NAMALWA (cell line): ENCODE measurements at places on chromosomes 3 and 15.

DNA sequence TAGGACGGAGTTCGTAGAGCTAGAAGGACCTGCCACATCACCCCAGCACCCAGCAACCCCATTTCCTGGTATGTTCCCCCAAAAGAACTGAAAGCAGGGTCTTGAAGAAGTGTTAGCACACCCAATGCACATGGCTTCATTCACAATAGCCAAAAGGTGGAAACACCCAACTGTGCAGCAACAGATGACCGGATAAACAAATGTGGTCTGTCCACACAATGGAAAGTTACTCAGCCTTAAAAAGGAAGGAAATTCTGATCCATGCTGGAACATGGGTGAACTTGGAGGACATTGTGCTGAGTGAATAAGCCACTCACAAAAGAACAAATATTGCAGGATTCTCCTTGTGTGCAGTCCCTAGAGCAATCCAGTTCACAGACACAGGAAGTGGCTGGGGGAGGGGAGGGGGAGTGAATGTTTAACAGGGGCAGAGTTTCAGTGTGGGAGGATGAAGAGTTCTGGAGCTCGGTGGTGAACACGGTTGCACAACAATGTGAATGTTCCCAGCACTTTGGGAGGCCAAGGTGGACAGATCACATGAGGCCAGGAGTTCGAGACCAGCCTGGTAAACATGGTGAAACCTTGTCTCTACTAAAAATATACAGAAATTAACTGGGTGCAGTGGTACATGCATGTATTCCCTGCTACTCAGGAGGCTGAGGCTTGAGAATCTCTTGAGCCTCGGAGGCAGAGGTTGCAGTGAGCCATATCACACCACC is 157.5 kb downstream of the NUP210 start:
- no peak for DNase-seq

DNA sequence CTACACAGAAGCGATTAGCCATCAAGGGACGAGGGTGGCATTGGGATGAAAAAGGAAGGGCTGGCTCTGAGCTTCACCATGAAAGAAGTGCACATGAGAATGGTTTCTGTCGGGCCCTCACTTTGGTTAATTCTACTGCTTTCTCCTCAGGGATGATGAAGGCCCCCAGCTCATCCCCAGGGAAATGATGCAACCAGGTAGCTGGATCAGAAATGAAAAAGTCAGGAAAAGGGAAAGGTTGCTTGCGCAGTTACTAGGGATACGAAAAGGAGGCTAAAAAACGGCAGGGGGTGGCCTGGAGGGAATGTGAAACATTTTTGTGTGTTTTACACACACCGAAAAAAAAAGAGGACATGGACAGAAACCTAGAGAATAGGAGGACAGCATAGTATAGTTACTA is 1.4 kb upstream of the SLC27A2 start:
- DNase-seq: no peak

DNA sequence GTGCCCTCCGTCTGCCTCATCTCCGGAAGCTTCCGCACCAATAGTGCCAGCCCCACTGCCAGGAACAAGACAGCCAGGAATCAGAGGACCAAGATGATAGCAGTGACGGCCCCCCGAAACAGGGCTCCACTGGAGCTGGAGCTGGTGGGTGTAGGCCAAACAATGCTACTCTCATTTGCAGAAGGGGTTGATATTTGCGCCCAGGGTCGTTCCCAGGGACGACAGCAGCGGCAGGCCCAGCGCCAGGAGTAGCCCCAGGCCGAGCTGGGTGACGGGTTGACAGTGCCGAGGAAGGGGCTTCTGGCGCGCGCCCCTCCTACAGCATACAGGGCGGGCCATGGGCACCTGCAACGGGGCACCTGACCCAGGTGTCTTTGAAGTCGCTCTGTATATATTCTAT is 301.4 kb downstream of the CNTN6 start:
- DNase-seq: no peak

GRCh38 chr3:89577637-89578530 is 470.5 kb downstream of the EPHA3 start:
- DNase-seq: no peak

DNA sequence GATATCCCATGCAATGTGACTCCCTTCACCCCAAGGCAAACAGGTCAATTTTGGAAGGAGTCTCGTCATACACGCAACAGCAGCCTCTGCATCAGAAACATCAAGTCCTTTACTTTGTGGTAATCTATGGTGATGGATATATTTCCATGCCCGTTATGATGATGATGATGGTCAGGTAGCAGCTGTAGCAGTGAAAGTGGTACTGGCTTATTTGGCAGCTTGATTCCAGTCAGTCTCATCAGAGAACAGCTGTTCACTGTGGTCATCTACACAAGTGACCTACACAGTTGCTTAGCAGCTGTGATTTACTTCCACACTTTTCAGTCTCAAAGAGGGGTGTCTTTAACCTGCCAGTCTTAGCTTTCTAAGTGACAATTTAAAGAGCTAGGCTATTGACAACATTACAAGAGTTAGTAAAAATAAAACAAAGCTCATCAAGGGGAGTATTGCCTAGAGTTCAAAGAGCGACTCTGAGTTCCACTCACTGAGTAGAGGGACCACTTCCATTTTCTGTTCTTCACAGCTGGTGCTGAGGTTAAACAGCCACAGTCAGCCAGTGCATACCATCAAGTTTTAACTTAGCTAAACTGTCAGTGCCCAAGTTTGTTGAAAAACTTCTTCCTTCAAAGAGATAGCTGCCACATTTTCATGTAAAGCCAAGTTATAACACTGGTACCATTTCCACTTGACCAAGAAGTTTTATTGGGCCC is 587.4 kb upstream of the KCNMB2 start:
- no peak for DNase-seq

DNA sequence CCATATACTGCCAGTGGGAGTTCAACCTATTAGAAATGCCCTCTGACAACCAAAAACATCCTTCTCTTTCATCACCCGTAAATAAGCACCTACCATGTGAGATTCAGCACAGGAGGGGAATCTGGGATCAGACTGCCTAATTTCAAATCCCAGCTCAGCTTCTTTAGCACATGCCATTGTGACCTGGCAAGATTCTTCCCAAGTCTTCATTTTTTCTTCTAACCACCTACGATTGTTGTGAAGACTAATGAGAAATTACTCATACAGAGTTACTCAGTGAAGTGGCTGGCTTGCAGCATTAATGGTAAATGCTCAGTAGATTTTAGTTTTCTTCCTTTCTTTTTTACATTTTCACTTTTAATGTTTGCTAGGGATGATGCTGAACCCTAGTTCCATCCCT is 176.7 kb downstream of the PDZRN3 start:
- no peak for DNase-seq

- no peak for DNase-seq
Measured at GRCh38 chr3:78351334-78351733, 1311.4 kb downstream of the ROBO2 start.

- no peak for DNase-seq
Measured at GRCh38 chr3:44721231-44722102, 8.0 kb upstream of the ZNF501 start.
